ENCODE measurements at places on chromosomes 13 and 19.

GRCh38 chr19:5354403-5354802 lies 13.8 kb upstream of the PTPRS start:
- DNase-seq: no peak

DNA sequence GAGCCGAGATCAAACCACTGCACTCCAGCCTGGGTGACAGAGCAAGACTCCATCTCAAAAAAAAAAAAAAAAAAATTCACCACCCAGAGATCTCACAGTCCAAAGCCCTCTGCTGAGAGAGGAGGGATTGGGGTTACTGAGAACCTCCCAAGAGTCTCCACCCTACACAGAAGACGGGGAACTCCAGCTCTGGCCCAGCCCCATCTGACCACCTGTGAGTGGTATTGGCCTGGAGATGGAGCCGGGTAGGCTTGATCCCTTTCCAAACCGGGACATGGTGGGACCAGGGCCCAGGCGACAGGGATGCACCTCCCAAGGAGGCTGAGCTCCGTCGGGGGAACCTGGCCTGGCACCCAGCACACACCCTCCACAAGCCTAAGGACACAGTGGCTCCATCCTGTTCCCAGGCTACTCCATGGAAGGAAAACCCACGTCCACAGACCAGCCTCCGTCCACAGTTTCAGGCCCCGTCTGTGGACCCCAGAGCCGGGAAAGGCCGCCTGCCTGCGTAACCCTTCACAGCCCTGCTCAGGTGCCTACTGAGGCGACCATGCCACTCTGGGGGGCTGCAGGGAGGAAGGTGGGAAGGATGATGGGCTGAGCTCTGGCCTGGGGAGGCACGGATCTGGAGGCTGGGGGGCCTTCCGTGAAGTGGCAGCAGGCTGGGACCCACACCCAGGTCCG lies 1.8 kb downstream of the TMEM259 start:
- DNase-seq: no peak

- DNase-seq: no peak
Observed at GRCh38 chr13:75359266-75359665, 122.7 kb downstream of the TBC1D4 start.

DNA sequence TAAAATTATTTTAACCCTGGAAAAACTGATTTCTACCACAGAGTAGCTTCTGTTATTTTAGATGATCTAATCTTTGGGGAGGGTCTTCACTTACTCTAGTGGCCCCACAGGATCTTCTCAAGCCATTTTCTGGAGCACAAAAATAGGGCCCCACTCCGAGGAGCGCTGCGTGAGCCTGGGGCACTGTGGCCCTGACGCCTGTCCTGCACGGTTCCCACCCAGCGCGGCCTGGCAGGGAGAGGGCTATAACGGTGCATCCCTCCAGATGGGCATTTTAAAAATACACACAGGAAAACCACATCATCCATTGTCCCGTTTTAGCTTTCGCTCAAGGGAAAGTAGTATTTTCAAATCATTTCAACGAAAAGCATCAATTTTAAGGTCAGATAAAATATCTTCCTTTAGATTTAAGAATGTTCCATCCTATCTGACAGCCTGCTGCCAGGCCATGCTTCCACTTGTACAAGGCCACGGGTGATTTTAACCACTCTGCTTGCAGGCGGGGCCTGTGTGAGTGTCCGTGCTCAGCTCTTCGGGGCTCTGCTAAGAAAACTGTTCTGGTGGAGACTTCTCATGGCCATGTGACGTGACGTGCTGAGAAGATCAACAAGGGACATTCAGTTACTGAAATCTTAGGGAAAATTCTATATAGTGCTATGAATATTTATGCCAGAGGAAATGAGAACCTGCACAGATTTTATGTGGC lies 683.8 kb upstream of the SGCG start:
- no peak for DNase-seq

GRCh38 chr13:66915596-66916185 lies 314.4 kb downstream of the PCDH9 start:
- DNase-seq: no peak

- no peak for DNase-seq
Observed at GRCh38 chr19:38278751-38279150, 14.4 kb downstream of the SPINT2 start.

- no peak for DNase-seq
Observed at GRCh38 chr19:4547303-4548237, 7.7 kb upstream of the LRG1 start.

GRCh38 chr13:20311596-20311995 lies 79.5 kb upstream of the GJB6 start:
- no peak for DNase-seq

- DNase-seq: no peak
Observed at GRCh38 chr13:73272831-73273230, 214.0 kb downstream of the KLF5 start.

DNA sequence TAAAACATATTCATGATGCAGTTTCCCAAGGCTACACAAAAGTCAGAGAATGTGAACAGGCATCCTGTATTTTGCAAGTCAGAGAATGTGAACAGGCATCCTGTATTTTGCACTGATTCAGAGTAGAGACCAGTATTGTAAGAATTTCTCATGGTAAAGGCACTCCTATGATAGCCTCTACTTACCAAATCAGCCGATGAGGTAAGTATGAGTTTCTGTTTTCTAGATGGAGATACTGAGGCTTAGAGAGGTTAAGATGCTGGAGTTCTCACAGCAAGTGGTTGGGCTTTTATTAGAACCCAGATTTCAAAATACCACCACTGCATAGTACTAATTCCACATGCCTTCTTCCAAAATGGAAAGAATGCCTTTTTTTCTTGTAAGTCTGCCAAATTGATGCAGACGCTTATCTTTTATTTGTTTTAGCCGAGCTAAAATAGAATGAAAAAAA lies 12.3 kb downstream of the TPT1 start:
- DNase-seq: no peak

GRCh38 chr13:78786459-78786858 lies 127.5 kb upstream of the OBI1 start:
- no peak for DNase-seq

GRCh38 chr19:8185343-8186068 lies 23.7 kb upstream of the CERS4 start:
- no peak for DNase-seq

GRCh38 chr13:59490651-59491050 lies 673.1 kb downstream of the DIAPH3 start:
- DNase-seq: no peak

GRCh38 chr19:12034198-12034597 lies 1.3 kb downstream of the ZNF433 start:
- DNase-seq: no peak

DNA sequence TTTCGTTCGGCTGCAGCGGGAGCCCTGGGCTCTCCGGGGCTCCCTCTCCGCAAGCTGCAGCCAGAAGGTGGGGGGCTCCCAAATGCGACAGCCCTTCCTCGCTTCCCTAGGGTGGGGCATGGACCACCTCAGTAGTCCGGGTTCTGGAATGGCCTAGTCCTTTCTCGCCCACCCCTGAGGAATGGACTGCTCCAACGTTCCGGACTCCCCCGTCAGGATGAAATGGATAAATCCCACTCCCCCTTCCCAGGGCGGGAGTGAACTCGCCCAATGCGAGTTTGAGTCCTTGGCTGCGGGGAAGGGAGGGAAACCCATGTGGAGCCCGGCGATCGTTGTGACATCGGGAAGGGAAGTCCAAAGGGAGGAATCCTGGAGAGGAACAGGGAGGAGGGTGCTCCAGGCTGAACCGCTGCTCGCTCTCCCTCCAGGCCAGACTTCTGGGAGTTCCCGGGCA lies 5.5 kb downstream of the HRC start:
- no peak for DNase-seq

DNA sequence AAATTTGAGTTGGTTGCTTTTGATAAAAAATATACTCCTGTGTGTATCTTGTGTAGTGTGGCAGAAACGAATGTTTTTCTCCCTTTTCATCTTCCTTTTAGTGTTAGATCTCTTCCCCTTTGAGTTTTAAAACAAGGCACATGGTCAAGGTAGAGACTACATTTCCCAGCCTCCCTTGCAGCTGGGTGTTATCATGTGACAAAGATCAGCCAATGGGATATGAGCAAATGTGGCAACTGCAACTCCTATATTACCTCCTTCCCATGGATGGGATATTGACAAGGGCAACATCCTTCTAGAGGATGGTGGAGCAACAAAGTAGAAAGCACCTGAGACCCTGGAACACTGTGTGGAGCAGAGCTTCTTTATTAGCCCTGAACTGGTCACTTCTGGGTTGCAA lies 42.4 kb downstream of the ADGRE3 start:
- no peak for DNase-seq

DNA sequence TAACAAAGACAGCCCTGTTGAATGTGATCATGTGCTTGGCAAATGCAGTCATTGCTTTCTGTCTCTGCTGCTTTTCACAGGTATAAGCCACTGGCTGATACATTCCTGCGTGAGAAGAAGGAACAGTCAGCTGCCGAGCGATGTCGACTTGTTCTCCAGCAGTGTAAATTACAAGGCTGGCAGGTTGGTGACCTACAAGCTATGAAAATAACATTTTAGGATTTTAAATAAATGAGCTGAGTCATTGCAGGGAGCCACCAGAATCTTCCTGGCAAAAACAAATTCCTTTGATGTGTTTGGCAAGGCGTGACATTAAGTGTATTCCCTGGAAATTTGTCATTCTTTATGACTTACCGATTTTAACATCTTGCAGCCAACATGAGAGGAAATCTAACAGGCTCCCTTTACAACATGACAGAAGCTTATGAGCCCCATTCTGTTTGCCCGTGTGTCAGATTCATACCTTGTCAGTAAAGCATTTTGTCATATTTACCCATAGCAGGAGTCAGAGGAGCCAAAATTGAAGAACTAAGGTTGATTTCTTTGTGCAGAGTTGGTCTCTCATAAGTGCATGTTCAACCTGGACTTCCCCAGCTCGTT lies 471.4 kb downstream of the MYO16 start:
- no peak for DNase-seq

- DNase-seq: no peak
Observed at GRCh38 chr13:46374710-46375109, 12.3 kb downstream of the RUBCNL start.
